ENCODE measurements at places on chromosomes 16 and 17.

DNA sequence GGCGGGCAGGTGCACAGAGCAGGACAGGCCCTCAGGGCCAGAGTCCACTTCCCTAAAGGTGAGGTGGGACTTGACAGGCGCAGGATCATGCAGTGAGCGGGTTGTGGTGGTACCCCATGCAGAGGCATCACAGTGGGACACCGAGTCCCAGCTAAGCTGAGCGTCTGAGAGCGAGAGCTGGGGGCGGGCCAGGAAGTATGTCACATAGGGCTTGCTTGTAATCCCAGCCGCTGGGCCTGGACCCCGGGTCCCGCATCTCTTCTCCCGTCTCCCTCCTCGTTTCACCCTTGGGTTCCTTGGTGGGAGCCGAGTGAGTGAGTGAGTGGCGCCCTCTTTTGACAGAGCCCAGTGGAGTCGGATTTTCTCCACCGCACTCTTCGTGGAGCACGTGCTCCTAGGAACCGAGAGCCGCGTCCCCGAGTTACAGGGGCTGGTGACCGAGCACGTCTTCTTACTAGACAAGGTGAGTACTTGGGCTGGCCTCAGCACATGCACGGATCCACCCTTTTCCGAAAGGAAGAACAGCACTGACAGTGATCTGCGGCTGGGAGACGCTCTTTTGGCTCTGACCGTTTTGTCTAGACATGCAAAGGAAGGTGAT lies 50.8 kb upstream of the ENDOV start:
- DNase-seq: no peak

GRCh38 chr16:49442805-49443204 lies 69.2 kb downstream of the C16orf78 start:
- DNase-seq: no peak

DNA sequence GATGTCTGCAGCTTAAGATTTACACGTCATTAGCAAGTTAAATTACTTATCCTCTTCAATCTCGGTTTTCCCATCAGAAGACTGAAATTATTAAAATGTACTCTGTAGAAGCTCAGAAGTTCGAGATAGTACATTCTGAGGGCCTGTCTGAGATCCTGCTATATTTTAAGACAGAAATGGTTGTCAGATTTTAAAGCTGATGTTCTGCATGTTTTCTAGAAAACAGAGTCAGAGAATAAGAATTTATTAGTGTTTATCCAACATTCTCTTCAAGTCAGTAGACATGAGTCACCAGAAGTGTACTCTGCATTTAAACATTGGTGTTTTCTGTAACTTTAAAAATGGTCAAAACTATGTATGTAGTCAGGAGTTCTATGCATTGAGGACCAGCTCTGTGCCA lies 155.2 kb upstream of the MYOCD start:
- no peak for DNase-seq

DNA sequence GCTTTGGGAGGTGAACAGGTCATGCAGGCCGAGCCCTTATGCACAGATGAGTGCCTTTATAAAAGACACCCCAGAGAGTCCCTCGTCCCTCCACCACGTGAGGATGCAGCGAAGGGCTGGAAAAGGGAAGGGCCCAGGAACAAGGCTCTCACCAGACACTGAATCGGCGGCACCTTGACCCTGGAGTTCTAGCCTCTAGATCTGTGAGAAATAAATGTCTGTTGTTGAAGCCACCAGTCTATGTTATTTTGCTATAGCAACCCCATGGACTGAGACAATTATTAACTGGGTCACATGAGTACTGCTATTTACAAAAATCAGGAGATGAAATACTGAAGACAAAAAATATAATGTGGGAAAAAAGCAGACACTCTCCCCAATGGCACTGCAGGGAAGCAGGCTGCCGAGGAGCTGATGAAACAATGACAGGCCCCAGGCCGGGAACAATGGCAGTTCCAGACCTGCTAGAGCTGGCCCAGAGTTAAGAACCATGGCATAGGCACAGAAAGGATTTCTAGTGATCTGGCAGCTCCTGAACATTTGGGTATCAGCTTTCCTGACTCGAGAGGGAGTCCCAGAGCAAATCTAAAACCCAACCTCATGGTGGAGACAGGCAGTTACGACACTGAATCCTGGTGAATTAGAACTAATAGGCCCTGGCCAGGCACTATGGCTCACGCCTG lies 17.8 kb upstream of the GGA2 start:
- no peak for DNase-seq

DNA sequence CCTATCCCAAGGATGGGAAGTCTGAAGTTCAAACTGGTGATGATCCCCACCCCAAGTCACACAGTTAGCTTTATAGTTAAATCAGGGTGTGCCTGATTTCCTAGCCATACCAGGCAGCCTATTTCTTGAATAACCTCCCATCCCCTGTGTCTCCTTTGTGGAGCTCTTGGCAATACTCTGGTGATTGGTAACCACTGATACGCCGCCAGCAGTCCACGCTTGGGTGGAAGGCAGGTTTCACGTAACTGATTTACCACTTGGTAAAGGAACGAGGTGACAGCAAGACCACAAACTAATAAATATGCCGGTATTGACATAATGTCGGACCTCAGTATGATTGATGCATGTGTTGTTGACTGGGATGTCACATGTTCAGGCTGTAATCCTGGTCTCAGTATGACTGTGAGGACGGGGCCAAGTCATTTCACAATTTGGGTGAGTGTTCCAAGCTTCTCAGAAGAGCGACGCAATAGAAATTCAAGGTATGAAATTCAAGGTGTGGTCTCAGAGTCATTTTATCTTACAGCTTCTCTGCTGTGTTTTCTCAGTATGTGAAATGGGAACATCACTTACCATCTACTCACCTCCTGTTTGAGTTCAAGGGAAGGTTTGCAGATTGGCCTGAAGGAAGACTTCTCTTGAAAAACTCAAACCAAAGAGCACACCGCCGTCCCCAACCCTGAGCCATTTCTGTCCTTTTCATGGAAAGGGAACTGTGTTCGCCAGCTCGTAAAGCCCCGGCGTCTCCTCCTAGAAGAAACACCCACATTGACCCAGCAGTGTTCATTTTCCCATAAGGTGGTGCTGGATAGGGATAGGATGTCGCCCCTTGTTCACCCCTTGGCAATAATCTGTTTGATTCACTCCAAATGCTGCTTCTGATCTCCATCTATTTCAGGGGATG lies 678.9 kb downstream of the WWOX start:
- DNase-seq: no peak
